Activated CD8-positive, alpha-beta T cell treated with anti-CD3 and anti-CD28 coated beads, Interleukin-2, amount 10 ng/mL, durations not matched to agents 7 days and 5 days (primary cell): ENCODE measurements at places on chromosomes 1 and 21.

DNA sequence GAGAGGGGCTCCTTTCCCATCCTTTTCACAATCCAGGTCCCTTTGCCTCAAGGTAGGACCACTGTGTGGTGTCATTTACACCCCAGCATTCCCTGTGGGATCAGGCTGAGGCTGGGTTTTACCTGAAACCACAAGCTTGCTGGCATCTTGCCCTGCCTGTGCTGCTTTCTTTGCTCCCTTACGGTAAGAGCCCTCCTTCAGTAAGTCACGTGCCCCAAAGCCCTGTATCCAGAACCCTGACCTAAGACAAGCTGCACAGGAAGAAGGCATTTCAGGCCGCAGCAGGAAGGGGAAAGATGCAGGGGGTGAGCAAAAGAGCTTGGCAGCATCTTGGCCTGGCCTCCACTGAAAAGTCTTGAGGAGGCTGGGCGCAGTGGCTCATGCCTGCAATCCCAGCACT is 58.4 kb downstream of the KLHDC7A start:
- DNase-seq, result no peak

GRCh38 chr1:89809556-89809955 is 11.3 kb upstream of the LRRC8D start:
- DNase-seq, result no peak

GRCh38 chr1:183023146-183023600 is at the start of gene LAMC1:
TSS of gene LAMC1 (plus strand) at chr1:183023420. CDS start at chr1:183023717, 297 bp downstream.
- DNase-seq, result no peak

DNA sequence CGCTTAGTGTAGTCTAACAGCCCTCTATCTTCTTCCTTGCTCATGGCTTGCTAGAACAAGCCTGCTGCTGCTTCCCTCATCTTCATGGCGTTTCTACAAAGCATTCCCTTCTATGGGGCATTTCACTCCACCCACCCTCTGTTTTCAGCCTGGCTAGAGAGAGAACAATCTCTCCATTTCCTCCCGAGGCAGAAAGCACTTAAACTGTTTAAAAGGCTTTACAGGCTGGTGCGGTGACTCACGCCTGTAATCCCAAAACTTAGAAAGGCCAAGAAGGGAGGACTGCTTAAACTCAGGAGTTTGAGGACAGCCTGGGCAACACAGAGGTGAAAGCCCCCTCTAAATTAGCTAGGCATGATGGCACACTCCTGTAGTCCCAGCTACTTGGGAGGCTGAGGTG is 17.8 kb downstream of the ORC1 start:
- DNase-seq, result no peak

DNA sequence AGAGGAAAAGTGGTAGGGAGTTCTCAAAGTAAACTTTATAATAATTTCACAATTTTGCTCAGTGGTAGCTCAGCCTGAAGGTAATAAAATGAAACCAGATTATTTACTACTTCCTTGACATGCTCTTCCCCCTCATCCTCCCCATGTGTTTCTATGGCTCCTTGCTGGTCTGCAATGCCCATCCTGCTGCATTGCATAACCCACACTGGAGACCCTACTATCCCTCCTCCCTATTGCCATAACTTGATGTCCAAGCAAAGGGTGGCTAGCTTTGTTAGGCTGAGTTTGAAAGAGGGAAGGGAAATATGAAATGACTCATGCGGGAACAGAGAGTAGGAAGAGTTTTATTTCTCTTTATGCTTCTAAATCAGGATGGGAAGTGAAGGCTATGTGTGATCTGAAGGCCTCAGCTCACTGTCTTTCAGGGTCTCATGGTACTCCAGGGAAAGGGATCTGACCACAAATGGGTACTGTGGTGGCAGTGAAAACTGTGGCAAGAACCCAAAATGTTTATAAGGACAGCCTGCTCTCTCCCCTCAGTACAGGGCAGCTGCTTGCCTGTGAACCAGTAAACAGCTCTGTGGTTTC is 36.4 kb upstream of the HSD17B7 start:
- DNase-seq, result no peak

DNA sequence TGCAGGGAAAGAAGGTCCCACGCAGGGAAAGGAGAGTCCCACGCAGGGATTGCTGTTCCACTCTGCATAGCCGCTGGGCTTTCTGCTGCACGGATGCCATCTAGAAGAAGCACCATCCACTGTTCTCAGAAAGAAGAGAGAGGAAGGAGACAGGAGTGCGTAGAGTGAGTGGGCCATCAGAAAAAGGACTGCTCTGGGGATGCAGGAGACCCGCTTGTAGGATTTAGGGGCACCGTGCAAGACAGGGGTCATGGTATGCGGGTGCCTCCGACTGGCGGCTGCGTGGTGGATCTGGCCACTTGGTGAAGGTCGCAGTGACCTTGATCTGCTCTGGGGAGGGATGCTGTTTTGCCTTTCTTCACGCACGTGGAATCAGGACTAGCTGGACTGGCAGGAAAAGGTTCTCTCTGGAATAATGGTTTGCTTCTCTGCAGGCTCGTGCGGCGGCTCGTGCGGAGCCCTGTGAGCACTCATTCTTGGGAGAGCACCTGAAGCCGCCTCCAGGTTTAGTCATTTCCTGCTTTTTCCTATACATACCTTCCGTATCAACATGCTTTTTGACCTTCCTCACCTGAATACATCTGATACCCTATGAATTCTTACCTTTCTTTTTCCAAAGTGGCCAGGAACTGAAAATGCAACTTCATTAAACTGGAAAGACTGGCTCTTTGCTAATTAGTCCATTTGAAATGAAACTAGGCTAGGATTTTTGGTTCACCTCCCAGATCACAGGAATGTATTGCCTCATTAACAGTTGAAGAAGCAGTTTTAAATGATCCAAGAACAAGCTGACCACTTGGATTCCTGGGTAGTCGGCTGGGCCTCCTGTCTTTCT is 181.6 kb downstream of the KIF26B start:
- no peak for DNase-seq

GRCh38 chr1:113207457-113207856 is 134.5 kb downstream of the LRIG2 start:
- no peak for DNase-seq

- DNase-seq, result no peak
Observed at GRCh38 chr1:118982821-118983557, 5.2 kb downstream of the TBX15 start.

DNA sequence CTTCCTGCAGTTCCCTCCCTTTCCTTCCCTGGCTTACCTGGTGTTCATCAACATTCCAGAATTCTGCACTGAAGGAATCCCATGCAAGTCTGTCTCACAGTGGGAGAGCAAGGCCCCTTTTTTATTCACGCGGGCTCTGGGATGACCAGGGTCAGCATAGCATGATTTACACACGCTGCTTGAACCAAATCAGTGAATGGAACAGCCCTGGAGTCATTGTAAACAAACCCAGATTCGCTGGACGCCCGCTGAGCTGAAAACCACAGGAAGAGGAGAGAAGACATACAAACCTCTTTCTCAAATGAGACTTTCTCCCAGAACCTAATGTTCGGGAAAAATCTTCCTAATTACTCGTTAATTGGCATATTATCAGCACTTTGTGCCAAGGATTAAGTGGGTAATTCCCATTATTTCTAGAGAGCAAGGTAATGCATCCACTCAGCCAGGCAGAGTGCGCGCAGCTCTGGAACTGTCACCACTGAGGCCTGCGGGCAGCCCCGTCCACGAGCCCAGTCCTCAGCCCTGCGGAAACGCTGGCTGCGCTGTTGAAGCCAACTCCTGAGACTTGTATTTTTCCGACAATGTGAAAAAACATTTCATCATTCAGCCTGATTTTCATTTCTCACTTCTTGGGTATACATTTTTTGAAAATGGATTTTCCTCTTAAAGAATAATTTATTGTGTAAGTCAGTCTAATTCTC is 140.0 kb downstream of the ETS2 start:
- no peak for DNase-seq

DNA sequence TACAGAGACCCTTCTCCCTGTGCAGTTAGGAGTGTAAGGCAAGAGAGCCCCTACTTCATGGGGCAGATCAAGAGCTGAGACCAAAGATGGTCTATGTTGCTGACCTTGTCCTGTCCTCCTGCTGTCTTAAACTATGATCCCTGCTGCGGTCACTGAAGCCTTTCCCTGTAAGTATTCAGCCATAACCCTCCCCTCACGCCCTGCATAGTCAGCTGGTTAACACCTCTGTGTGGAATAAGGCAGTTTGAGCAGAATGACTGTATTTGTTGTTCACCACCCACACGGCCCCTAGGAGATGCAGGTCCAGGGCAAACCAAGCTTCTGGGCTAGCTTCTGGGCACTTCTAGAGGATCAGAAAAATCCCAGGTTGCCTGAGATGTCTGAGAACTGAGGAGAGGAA is 356 bp downstream of the TSPAN1 start:
- no peak for DNase-seq

GRCh38 chr21:45554477-45555175 is 12.4 kb upstream of the SLC19A1 start:
- peak; percentile 89 for DNase-seq

DNA sequence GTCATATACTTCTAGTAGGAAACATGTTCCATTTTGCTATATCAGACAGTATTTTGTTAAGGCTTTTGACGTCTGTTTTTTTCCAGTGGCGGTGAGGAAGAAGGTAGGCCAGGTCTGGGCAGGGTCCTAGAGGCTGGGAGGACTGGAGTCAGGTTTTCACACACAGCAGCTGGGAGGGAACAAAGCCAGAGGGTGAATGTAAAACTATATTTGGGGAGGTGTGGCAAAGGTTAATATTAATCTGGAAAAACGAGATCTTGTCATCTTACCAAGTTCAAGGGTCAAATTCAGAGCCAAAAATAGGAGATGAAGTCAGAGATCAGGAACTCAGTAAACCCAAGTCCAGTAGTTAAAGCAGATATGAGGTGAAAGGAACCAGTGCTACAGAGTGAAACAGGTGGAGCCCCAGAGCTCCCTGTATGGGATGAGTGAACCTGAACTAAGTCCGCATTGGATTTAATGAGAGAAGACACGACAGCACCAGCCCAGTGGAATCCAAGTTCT is 10.7 kb upstream of the OTUD7B start:
- DNase-seq, result no peak

- no peak for DNase-seq
Observed at GRCh38 chr1:158000507-158000906, 7.1 kb downstream of the KIRREL1 start.

DNA sequence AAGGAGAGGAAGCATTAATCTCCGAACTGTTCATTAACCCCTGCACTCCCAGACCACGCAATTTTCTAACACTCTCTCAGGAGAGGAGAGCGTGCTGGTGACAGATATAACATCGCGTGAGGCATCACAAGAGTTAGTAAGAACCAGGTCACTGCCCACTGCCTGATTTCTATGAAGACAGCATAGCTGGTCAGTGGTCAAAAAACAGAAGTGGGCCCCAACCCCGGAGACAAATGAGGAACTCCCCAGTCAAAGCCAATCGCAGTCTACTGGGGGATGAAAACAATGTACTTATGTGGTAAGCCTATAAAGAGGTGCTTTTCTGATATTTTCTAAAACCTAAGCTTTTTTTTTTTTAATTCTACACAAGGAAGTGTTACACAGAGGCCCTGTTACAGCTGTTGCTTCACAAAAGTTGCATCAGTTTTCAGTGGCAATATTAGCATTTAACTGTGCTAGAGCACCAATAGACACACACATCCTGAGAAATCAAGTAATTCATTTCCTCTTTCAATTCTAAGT is 231.8 kb upstream of the IRF2BP2 start:
- DNase-seq, result no peak

DNA sequence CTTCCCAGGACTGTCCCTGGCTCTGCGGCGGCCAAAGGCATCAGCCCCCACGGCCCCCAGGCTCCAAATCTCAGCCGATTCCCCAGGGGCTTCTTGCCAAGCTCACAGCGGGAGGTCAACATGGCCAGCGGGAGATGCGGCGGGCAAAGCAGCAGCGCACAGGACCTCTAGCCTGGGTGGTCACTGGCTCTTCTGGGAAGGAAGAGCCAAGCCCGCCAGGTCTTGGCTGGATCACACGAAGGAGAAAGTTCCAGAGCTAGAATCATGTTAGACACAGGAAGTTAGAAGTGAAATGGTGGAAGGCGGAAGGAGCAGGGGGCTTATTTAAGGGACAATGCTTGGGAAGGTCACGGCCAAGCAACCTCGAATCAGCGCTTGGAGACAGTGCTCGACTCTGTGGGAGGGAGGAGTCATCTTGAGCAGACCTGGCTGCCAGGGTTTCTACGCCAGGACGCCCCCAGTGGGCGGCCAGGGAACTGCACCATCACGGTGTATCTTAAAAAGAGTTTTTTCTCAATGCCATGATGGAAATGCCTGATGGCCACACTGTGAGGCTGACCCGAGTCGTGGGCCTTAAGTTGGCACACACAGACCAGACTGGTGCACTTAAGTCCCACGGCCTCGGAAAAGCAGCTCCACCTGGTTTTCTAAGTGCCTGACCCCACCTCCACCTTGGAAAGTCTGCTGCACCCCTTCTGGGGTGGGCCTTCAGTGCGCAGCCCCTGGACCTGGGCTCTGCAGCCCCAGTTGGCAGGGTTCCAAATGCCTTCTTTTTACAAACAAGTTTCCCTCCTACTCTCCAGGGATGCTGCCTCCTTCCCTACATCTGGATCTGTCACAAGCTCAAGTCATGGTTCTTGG is 29.3 kb downstream of the SLC66A1 start:
- DNase-seq, result peak; percentile 80
